ENCODE measurements at places on chromosomes 6 and 20.

- DNase-seq = no peak
These were observed 24.5 kb downstream of the RIPOR3 start for GRCh38 chr20:50666709-50667298.

- no peak for DNase-seq
These were observed 31.9 kb upstream of the NFATC2 start for GRCh38 chr20:51574248-51575033.

DNA sequence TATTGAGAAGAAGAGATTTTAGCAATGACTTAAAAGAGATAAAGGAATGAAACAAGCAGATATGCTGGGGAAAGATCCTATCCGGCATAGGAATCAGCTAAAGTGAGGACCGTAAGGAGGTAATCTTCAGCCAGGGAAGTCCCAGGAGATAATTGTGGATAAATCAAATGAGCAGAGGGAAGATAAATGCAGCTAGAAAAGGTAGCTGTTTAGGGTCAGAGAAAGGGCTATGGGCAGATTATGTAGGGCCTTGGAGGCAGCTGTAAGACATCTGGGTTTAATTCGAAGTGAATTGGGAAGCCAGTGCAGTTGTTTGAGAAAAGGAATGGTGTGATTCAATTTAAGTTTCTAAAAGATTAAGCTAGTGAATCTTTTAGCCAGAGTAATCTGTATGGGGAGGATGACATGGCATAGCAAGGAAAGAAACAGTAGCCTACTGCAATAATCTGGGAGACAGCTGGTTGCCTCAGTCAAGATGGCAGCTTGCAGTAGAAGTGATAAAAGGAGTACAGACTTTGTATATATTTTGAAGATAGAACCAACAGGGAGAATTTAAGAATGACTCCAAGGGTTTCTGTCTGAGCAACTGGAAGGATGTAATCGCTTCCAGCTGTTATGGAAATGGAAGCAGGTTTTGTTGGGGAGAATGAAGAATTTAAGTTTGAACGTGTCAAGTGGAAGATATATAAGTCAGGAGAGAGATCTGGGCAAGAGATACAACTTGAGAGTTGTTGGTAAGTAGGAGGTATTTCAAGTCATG, 552.3 kb upstream of the FLRT3 start:
- DNase-seq = no peak

DNA sequence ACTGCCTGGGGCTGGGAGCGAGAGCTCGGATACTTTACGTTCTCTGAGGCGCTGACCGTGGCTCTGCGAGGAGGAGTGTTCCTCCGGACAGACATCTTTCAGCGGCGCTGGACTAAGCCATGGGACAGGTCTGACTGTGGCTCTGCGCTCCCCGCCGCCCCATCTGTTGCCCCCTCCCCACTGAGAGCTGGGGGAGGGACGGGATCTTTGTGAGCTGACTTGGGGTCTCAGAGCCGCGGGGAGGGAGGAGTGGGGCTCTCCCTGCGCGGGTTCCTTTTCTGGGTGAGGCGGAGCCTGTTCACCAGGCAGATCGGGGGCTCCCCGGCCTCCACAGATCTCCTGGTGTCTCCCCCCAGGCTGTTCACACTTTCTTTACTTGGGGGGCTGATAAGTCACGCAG, 11.3 kb upstream of the GATA5 start:
- no peak for DNase-seq

- no peak for DNase-seq
These were observed 98.9 kb downstream of the FAM120B start for GRCh38 chr6:170405311-170405975.

DNA sequence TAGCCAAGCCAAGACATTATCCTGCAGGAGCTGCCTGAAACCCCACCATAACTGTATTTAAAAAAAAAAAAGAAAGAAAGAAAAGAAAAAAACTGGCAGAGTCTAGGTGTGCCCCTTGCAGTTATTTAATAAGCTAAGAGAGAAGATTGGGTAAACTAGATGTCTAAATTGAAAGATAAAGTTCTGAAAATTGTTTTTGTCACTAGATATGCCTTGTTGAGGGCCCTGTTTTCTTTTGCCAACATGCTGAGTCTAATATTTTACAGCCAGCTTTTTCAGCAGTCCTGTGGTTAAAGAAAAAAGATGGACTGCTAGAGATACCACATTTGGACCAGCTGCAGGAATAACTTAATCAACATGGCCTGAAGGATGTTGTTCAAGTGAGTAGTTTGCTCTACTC, 116.3 kb upstream of the TCF21 start:
- no peak for DNase-seq

GRCh38 chr20:16699293-16699692, 30.5 kb upstream of the SNRPB2 start:
- DNase-seq = no peak

DNA sequence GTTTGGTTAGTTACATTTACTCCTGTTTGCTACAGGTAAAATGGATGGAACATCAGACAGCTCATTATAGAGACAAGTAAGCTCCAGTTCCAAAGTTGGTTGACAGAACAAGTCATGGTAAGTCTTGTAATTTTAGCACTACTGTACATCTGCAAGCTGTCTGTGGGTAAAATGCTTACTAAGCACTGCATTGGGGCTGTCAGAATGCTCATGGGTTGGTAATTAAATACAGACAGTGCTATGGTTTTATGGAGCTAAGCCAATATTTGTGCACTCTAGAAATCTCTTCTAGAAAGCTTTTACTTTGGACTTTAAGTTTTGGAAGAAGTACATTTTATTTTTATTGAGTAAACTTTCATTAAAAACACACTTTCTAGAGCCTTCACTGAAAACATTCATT, 419.2 kb upstream of the MMS22L start:
- no peak for DNase-seq

DNA sequence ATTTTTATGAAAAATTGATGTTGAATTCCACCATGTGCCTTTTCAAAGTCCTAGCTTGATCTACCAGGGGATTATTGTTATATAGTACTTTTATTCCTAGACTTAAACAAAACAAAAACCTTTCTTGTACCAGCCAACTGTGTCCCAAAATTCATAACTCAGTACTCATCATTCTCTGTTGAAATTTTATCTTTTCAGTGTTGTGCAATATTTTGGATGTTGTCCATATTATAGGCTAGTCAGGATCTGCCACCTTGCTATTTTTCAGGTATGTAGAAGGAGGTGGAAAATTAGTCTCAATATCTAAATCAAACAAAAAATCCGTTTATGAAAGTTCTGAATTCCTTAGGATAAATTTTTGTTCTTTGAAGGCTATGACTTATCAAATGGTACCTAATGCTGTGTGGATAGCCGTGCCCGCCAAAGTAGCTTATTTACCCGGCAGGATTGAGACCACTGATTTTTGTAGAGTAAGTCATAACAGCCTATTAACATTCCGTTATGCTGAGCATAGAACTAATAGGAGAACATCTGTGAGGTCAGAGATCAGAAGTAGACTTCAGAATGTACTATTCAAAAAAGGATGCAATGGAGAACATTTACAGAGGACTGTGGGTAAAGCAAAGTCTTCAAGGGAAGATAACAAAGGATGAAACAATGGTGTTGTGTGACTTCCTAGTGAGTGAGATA, 304.7 kb downstream of the SOX4 start:
- no peak for DNase-seq

GRCh38 chr20:64216036-64216435, 39.5 kb upstream of the PCMTD2 start:
- no peak for DNase-seq

GRCh38 chr6:108652375-108652774, 91.7 kb downstream of the FOXO3 start:
- no peak for DNase-seq

DNA sequence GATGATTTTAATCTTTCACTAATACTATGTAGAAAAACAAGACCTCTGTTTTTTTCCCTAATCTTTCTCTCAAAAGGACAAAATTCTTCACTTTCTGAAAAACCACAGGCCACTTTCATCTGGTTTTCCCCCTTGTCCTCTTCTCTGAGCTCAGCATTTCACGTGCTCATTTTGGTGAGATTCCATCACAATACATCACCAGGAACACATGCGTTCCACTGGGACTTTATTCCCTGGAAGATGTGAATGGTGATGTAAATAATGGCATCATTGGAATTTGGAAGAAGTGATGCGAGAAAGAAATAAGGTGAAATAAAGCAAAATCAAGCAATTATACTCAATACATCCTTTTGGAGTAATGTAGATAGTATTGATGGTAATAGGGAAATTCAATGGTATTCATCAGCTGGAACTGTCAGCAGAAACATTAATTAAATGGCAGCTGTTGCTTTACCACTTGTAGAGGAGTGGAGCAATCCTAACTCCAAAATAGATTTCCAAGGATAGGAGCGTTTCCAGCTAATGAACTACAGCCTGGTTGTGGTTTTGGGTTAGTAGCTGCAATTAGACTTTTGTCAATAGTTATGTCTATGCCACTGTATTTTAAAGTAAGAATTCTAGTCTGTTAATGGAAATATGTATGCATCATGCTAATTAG, 11.5 kb downstream of the FILIP1 start:
- DNase-seq = no peak

GRCh38 chr6:29976588-29977424, 34.5 kb downstream of the HLA-A start:
- DNase-seq = peak; percentile 27

DNA sequence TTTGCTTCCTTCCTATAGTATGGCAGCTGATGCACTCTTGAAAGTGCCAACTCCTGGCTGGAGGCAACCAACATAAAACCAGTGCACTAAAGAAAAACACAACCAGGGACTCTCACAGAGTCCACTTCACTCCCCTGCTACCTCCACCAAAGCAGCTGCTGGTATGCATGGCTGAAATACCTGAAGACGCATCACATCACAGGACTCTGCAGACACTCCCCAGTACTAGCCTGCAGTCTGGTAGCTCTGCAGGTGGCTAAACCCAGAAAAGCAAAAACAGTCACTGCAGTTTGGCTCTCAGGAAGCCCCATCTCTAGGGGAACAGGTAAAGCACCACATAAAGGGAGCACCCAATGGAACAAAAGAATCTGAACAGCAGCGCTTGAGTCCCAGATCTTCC, 473.0 kb upstream of the SPTLC3 start:
- no peak for DNase-seq

- no peak for DNase-seq
These were observed 817.5 kb upstream of the SLC35B3 start for GRCh38 chr6:9252799-9253198.

DNA sequence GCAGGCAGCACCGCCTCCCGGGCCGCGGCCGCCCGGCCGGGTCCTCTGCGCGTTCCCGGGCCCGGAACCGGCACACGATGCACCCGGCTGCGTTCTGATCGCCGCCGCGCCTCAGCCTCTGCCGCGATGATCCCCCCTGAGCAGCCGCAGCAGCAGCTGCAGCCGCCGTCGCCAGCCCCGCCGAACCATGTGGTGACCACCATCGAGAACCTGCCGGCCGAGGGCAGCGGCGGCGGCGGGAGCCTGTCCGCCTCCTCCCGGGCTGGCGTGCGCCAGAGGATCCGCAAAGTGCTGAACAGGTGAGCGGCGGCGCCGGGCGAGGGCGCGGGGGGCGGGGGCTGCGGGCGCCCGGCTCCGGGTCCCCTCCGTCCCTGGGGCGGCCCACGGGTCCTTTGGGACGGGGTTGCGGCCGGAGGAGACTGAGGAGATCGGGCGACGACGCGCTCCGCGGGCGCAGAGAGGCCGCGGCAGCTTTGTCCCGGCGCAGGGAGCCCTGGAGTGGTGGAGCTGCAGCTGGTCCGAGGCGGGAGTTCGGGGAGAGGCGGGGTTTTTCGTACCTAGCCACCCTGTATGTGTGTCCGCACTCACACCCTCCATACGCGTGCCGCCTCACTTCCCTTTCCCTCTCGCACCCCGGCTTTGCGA, 659 bp downstream of the SLC35F1 start:
- no peak for DNase-seq

DNA sequence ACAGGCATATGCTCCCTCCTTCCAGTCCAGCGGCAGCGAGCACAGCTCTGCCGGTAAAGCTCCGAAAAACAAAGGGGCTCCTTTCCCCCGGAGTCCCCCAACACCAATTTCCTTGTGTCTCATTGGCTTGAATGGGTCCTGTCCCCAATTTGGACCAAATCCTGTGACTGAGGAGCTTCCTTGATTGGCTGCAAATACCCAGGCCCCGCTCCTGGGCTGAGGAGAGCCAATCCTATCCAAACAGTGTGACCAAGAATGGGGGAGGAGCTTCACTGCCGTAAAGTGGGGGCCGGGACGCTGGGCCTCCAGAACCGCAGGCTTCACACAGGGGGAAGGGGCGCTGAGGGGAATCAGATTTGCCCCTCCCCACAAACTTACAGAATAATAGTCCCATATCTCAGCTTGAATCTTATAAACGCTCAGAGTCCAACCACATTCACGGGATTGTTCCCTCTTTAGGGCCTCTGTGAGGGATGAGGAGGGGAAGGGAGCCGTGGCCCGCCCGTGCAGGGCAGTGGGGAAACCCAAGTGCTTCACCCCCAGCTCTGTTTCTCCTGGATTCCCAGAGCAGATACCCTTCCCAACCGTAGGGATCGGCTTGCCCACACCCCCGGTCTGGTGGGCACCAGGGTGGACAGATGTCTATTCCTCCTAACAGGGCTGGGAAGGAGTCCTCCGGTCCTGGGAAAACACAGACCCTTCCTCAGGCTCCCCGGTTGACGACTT, 141.0 kb upstream of the MLN start:
- DNase-seq = no peak

DNA sequence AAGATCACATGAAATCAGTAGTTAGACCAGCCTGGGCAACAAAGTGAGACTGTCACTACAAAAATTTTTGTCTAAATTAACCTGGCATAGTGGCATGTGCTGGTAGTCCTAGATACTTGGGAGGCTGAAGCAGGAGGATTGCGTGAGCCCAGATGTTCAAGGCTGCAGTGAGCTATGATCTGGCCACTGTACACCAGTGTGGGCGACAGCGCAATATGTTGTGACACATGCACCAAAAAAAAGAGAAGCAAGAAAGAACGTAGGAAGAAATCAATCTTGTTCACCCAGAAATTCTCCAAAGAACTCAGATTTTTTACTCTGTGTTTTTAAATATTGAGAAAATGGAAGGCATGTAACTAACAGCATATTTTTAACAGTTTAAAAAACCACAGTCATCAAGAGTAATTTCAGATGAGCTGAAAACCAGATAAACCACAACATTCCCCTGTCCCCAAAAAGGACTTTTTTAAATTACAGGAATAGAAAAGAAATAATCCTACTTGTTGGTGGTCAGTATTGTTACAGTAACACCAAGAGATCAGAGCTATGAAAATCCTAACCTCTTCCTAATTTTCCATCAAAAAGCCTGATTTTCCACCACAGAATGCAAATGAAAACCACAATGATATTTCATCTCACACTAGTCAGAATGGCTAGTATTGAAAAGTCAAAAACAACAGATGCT, 240.2 kb downstream of the KHDC1L start:
- DNase-seq = no peak

DNA sequence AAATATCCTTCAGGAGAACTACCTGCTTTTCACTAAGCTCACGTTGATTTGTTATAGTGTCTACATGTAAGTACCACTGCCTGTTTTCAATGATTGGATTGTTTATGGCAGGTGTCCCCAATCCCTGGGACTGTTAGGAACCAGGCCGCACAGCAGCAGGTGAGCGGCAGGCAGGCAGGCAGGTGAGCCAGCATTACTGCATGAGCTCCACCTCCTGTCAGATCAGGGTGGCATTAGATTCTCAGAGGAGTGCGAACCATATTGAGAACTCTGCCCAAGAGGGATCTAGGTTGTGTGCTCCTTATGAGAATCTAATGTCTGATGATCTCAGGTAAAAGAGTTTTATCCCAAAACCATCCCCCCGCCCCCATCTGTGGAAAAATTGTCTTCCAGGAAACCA, 303.3 kb downstream of the EYA4 start:
- DNase-seq = no peak

- no peak for DNase-seq
These were observed 21.3 kb upstream of the RREB1 start for GRCh38 chr6:7086488-7086887.

- DNase-seq = no peak
These were observed 61.1 kb downstream of the FAM217A start for GRCh38 chr6:4017834-4018170.

GRCh38 chr6:138115201-138115600, 8.0 kb upstream of the PERP start:
- no peak for DNase-seq

Data from GM12864 (cell line).